ENCODE measurements at places on chromosomes 5 and 9.
A peak's percentile ranks its signal among the peaks of the same experiment; 100 is the strongest.

DNA sequence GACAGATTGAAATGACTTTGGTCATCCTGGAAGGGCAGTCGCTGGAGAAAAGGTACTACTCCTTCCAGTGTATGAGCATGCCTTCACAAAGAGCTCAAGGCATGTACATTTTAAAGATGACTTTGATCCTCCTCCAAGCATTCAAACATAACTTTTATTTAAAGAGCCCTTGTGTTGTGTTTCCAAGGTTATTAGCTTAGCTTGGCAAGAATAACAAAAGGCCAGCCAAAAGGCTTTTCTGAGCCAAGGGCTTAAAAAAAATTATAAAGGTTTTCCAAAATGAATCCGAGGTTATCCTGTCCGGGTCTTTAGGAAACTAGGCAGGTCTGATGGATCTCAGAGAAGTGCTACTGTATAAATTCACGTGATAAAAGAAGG, 71.0 kb upstream of the PLPP6 start:
- DNase-seq: no peak

DNA sequence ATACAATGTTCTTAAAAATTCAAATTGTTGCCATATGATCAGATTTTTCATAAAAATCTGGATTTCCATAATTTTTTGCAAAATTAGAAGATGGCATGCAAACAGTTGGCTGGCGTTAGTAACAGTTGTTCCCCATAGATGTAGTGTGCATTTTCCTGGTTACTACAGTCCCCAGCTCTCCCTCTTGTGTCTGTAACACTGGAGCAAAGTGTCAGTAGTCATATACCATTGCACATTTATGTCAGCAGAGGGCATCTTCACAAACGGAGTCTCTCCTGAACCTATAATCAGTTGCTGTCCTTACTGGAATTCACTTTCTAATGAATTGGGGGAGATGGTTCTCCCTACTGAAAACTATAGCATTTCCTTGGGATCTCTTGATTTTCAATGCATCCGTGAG, 44.7 kb upstream of the DMAC1 start:
- DNase-seq: peak; percentile 25

DNA sequence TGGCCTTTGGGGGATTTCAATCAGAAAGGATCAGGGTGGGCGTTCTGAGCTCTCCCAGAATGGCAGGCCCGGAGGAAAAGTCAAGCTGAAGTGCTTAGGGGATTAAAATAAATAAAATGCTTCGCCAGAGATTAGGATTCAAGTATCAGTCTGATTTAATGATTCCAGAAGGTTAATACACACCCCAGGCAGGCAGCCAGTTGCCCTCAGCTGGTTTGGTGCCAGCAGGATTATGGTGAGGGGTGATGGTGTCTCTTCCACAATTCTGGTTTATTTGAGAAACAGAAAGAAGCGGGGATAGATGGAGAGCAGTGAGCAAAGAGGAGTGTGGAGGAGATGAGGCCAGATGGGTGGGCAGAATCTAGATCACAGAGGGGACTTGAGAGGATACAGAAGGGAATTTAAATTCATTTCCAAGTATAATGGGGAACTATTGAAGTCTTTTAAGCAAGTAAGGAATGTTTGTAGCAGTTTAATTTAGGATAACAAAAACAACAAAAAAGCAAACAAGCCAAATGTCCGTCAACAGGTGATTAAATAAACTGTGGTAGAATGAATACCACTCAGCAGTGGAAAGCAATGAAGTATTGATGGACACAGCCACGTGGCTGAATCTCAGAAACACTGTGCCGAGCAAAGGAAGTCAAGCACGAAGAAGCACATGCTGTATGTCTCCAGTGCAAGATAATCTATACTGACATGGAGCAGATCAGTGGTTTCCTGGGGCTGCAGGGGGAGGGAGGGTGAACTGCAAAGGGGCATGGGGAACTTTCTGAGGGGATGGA, 297.7 kb downstream of the MSX2 start:
- no peak for DNase-seq

DNA sequence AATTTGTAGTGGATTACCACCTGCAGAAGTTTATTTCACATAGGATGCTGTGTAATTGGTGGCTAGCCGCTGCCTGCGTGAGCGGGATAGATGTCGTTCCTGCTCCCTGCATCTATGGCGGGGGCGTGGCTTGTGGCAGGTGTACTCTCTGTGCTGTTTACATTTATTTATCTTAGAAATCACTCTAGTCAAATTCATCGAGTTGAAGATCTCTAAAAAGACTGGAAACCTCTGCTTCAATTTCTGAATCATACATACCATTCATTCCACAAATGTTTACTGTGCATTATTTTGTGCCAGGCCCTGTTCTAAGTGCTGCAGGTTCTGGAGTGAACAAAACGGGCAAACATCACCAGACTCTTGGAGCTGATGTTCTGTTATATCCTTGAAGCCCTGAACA, 11.9 kb downstream of the ROPN1L start:
- DNase-seq: no peak

DNA sequence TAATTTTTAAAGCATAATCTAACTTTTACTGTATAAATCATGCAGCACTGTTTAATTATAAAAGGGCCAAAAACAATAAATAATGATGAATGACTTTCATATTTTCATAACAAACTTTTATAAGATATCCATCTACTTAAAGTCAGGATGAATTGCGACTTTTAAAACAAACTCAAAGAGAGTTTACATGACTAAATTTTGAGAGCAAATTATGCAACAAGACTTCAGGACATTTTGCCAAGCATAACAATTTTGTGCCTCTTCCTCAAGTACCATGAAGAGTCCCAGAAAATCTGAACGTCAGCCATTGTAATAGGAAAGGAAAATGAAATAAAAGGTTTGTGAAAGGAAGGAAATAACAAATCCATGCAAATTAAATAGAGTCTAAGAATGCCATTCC, 24.4 kb downstream of the ERAP1 start:
- DNase-seq: no peak

DNA sequence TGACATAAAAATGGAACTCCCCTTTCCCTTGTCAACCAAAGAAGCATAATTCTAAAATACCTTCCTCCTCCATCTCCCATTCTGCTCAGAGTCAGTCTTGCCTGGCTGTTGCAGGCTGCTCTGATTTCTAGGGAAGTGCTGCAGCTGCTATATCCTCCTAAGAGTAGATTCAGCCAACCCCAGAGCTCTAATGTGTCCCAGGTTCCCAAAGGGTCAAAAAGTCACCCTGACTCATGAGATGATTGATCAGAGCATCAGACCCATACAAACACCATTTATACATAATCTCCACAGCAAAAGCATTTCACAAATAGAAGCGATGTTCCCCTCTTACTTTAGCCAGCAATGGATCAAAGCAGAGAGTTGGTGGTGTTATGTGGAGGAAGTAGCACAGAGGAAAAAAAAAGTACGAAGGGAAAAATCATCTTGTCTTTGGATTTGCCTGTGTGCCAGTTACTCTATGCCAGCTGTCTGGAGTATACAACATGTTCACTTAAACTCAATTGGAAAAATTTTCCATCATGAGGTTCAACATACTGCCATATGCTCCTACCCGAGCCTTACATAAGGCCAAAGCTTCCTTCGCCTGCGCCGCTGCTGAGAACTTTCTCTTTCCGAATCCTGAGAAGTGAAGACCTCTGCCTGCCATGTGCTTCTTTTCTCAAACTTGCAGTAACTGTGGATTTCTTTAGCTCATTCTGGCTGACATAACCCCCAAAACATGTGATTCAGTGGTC, 258.0 kb downstream of the TLE4 start:
- DNase-seq: no peak

- no peak for DNase-seq
These were observed 192.1 kb upstream of the ADAMTS16 start for GRCh38 chr5:4947893-4948536.

- no peak for DNase-seq
These were observed 34.7 kb upstream of the DMXL1 start for GRCh38 chr5:119036101-119036762.

- no peak for DNase-seq
These were observed 133.0 kb upstream of the PTCH1 start for GRCh38 chr9:95649801-95650213.

DNA sequence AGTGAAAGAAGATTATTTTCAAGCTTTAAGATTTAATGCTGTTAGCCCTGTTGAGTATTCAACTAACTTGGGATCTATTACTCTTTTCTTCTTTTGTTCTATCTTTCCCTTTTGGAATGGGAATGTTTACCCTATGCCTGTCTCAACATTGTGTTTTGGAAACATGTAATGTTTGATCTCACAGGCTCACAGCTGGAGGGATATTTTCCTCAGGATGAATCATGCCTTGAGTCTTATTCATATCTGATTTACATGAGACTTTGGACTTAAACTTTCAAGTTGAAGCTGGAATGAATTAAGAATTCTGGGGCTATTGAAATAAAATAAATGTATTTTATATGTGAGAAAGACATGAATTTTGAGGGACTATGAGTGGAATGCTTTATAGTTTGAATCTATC, 607.8 kb upstream of the PTGER4 start:
- no peak for DNase-seq

DNA sequence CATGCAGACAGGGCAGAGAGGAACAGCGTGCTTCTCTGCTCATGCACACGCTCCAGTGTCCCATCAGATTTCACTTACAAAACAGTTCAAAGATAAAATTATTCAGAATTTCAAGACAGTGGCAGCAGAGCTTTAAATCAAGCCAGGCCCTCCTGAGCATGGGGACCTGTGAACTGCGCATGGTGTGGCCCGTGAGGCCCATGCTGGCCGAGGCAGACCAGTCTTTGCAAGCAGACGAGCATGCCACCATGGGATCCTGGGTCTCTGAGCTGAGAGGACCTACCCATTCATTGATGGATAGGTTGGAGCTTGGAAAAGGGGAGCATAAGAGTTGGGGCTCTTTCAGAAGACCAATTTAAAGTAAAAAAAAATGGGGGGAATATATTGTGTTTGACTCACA, 35.0 kb upstream of the SAP30L start:
- no peak for DNase-seq

GRCh38 chr5:7794311-7794710, 56.6 kb downstream of the CFAP90 start:
- peak; percentile 18 for DNase-seq

- peak; percentile 34 for DNase-seq
These were observed 729 bp upstream of the TMEM38B start for GRCh38 chr9:105693435-105694189.

DNA sequence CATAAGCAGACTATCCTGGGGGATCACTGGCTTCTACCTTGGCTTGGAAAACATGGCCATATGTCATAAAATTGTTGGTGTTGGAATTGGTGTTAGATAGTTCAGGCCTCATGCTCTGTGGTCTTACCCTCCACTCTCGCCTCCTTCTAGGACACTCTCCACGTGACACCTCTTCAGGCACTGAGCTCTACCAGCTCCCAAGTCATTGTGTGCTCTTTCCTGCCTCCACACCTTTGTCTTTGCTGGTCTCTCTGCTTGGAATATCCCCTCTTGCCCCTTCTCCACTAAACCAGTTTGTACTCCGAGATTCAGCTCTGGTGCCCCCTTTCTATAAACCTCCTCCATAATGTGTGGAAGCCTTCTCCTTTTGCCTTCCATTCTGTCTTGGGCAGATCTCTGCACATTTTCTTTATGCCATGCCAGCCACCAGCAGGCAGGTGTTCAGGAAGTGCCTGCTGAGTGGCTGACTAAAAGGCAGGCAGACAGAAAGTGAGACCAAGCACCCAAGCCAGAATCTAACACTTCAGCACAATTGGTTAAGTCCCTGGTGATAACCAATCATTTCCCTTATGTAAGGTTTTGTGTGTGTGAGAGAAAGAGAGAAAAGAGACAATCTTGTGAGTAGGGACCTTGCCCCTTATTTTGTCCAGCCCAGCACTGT, 37.7 kb downstream of the SAR1B start:
- no peak for DNase-seq

- peak; percentile 32 for DNase-seq
These were observed 79.0 kb downstream of the MACROH2A1 start for GRCh38 chr5:135319928-135320606.

- no peak for DNase-seq
These were observed 12.9 kb upstream of the CARNMT1 start for GRCh38 chr9:75041041-75041440.

GRCh38 chr5:148027505-148027904, 36.3 kb upstream of the SPINK5 start:
- no peak for DNase-seq

DNA sequence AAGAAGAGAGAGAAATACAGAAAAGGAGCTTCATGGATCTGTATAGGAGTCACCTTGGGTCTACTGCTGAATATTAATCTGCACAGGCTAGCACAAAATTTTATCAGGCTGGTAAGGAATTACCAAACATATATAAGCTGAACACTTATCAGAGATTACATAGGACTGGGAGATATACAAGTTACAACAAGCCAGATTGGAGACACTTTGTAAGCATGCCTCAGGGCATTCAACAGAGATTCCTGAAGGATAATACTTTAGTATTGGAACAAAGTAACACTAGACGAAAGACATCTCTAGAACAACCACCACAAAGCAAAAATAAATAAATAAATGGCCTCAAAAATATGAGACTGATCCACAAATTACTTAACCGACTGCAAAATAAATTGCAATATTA, 197.8 kb downstream of the ANXA1 start:
- no peak for DNase-seq

DNA sequence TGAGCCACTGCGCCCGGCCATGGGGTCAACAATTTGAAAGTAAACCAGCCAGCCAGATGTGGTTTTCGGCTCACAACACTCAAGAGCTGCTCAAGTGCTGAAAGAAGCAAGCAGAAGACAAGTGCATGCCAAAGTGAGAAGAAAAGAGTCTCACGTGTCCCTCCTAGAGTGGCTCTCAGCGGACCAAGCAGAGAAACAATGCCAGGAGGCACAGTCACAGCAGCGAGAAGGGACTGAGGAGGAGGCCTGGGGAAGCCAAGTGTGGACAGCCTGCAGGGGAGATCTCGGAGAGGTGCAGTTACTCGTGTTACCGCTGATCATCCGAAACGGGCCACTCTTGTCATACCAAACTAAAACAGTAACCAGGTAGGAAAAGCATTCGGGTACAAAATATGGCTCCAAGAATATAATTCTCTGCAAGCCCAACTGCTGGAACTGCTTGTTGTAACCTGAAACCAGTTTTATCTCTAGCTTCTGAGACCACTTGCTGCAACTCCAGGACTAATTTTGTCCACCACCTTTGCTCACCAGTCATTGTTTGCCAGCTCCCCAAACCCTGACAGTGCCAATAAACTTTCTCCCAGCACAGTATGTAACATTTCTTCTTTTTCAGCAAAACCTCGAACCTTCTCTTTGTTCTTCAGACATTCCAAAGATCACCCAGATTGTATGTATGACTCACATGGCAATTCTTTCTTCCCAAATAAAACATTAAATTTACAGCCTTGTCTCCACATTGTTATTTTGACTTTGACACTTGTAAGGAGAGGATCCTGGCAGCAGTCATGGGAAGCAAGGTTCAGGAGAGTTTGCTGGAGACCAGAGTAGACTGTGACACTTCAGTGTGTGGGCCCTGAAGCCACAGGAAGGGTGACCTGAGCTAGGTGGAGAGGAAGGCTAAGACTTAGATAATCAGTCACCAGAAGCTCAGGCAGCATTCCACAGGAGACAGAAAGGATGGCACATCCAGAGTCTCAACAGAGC, 6.3 kb downstream of the SLC35D2 start:
- DNase-seq: no peak

- DNase-seq: peak; percentile 81
These were observed 62.4 kb upstream of the FSD1L start for GRCh38 chr9:105385381-105385985.

- DNase-seq: no peak
These were observed 286.9 kb downstream of the ARHGEF28 start for GRCh38 chr5:73912821-73913271.
